ENCODE measurements at places on chromosomes 2 and 18.

DNA sequence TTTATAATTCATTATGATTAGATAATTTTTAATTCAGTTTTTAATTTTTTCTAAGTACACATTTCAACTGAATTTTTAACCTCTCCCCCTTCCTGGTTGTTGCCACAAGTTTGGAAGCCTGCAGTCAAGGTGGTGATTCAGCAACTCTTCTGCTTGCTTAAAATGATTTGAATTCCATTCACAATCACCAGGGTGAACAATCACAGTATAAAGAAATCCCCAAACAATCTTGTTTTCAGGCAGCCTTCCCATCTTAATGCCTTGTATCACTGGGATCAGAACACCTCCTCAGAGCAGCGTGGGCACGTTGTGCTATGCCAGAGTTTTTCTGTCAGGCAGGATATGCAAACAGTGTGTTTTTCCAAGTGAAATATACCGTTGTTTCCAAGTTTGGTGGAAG is 46.7 kb upstream of the BARD1 start:
- no peak for DNase-seq

GRCh38 chr2:79041032-79041448 is 15.5 kb downstream of the REG3G start:
- no peak for DNase-seq

DNA sequence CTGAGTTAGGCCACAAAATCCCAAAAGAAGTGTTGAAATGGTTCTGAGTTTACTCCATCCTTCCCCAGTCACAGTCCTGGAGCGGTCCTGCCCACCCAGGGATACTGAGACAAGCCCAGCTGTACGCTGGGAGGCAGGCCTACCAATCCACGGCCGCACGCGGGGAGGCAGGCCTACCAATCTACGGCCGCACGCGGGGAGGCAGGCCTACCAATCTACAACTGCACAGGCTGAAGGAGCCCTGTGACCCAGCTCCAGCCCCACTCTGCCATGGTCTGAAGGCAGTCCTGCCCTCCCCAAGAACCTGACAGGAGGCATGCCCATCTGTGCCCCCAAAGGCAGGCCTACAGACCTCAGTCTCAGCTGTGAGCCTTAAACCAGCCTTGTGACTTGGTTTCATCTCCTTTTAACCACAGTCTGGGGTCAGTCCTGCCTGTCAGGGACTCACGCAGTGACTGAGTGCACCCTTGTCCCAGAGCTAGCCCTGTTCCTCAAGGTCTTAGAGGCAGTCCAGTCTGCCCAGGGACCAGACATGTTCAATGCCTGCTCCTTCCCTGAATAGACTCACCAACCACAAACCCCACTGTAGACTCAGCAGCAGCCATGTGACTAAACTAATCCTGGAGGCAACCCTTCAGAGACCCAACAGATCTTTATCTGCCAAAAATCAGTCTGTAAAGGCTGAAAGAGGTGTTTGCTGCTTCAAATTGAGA is 36.8 kb downstream of the GPC1 start:
- no peak for DNase-seq

GRCh38 chr18:23838801-23839366 is 149.6 kb downstream of the LAMA3 start:
- DNase-seq, result no peak

DNA sequence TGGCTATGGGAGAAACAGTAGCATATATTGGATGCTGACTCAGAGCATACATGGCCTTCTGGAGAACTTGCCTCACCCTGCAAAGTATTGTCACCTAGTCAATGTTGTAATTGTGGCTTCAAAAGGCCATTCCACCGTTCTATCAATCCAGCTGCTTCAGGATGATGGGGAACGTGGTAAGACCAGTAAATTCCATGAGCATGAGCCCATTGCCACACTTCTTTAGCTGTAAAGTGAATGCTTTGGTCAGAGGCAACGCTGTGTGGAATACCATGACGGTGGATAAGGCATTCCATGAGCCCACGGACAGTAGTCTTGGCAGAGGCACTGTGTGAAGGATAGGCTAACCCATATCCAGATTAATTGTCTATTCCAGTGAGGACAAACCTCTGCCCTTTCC is 1300.1 kb upstream of the ACVR2A start:
- no peak for DNase-seq

DNA sequence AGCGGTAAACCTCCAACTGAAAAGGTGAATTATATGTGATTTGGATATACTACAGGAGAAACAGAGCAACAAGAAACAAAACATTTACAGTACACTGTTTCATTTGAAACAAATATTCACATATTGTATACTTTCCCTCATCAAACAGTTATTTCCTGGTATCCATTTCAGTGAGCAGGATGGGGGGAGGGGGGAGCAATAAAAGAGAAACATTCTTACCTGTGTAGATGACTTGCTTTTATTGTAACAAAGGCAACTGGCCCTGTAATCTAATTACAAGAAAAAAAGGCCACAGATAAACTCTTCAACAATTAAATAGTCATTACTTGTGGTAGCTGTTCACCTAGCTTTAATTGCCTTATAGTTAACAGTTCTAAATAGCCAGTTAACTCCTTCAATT is 3.9 kb upstream of the PPP1CB start:
- no peak for DNase-seq

DNA sequence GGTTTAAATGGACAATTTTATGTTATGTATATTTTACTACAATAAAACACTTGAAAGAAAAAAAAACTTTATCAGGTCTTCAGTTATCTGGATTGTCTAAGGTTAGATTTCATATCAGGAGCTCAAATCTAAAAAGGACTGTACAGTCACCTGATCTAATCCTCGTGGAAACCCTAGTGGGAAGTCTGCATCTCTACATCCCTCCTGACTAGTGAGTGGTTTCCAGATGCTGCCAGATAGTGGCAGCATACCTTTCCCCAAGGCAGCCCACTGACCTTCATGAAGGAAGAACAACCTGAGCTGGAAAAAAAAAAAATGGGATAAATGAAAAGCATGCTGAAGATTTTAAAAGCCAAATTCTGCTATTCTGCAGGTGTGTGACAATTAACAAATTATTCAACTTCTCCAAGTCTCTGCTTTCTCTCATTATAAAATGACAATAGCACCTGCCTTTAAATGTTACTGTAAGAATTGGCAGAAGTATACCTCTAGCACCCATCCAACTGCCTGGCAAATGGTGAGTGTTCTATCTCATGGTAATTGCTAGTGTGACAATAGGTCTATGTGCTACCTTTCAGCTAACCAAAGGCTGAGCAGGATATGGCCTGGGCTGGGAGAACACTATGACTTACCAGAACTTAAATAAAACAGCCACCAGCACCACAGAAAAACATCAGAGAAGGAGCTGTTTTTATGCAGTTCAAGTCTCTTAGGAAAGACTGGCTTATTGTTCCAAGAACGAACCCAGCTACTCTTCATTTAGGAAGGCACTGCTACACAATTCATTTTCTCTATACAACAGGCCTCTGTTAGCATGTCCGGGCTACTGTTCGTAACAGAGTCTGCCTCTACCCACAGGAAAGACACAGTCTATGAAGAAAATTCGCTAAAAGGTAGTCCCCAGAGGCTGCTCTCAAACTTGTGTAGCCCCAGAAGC is 8.6 kb downstream of the CLASP1 start:
- DNase-seq, result no peak

- no peak for DNase-seq
Observed at GRCh38 chr2:212892193-212892592, 259.2 kb downstream of the IKZF2 start.

DNA sequence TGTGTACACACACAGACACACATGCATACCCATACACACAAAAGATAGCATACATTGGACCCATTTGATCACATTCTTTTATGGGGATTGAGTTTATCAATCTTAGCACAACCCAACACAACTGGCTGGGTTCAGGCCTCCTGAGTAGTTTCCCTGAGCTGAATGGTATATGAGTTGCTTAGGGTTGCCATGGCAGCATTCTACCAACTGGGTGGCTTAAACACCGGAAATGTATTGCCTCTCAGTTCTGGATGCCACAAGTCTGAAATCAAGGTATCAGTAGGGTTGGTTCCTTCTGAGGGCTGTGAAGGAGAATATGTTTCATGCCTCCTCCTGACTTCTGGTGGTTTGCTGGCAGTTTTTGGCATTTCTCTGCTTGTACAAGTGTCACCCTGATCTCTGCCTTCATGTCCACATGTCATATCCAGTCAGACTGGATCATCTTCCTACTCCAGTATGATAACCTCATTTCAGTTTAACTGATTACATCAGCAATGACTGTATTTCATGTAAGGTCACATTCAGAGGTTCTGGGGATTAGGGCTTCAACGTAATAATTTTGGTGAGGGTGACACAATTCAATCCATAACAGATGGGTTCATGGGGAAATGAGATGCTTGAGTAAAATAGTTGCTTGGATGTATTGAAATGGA is 212.7 kb downstream of the KCNE4 start:
- DNase-seq, result no peak

Data from stimulated activated CD4-positive, alpha-beta T cell treated with anti-CD3 and anti-CD28 coated beads, TNF-alpha, amount 100 ng/mL, for 48 hours (primary cell).